Stimulated activated CD4-positive, alpha-beta T cell treated with anti-CD3 and anti-CD28 coated beads, TNF-alpha, amount 100 ng/mL, for 1 hour (primary cell): ENCODE measurements at places on chromosomes 13 and 19.

DNA sequence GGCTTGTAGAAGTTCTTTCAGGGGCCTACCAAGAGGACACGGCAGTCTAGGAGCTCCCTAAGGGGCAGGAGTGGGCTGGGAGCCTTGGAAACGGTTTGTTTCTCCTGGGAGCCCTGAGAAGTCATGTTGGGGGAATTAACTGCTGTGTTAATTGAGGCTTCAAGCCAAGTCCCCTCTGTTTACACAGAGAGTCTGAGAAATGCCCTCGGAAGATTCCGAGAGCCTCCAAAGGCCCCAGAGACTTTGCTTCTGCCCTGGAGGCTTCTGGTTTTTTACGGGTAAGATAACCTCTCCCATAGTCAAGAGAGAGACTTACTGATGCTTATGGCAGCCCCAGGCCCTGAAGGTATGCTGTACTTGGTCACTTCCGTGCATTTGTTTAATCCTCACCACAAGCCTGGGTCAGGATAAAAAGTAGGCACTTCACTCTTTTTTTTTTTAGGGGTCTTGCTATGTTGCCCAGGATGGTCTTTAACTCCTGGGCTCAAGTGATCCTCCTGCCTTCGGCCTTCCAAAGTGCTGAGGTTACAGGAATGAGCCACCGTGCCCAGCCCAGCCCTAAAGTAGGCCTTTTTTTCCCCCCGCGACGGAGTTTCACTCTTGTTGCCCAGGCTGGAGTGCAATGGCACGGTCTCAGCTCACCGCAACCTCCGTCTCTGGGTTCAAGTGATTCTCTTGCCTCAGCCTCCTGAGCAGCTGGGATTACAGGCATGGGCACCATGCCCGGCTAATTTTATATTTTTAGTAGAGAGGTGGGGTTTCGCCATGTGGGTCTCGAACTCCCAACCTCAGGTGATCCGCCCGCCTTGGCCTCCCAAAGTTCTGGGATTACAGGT is 15.2 kb downstream of the IER2 start:
- no peak for DNase-seq

- DNase-seq = no peak
Measured at GRCh38 chr19:47057328-47057727, 8.9 kb upstream of the TMEM160 start.

GRCh38 chr19:42401365-42402303 is 11.5 kb upstream of the CNFN start:
- peak; percentile 45 for DNase-seq

GRCh38 chr19:49570997-49571676 is 9.2 kb downstream of the NOSIP start:
- no peak for DNase-seq

DNA sequence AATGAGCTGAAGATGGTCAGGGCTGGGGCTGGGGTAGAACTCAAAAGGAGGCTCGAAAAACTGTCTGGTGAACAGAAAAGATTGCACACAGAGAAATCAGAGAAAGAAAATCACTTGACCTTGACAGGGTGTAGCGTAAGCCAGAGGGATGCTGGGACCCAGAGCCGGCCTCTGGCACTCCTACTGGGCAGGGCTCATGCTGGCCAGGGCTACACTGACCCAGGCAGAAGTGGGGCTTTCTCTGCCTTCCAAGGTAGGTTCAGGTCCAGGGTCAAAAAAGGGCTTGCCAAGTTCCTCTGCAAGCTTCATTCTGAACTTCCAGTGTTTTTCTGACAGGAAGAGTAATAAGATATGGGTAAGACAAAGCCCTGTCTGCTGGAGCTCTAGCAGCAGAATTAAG is 56.2 kb downstream of the LATS2 start:
- no peak for DNase-seq

DNA sequence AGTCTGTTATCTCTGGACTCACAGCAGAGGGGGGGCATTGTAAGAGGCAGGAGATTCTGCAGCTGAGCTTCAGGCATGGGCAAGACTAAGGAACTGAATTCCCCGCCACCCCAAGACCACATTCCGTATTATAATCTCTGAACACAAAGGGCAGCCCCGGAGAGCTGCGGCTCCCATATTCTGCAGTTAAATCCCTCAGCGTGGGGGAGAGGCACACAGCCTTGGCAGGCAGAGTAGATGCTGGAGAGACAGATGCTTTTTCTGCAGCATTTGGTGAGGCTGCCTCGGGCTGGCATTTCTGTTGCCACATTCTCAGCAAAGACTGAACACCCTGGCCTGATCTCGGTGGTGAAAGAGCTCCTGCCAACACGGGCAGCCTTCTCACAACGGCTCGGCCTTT is 12.9 kb downstream of the CHAF1A start:
- no peak for DNase-seq

- DNase-seq = no peak
Measured at GRCh38 chr13:106372199-106373155, 163.0 kb downstream of the EFNB2 start.

- DNase-seq = no peak
Measured at GRCh38 chr13:101660711-101661110, 208.2 kb downstream of the ITGBL1 start.

- DNase-seq = no peak
Measured at GRCh38 chr19:50475101-50475568, 1.2 kb upstream of the EMC10 start.

- DNase-seq = no peak
Measured at GRCh38 chr19:19628501-19629134, 598 bp upstream of the LPAR2 start.

DNA sequence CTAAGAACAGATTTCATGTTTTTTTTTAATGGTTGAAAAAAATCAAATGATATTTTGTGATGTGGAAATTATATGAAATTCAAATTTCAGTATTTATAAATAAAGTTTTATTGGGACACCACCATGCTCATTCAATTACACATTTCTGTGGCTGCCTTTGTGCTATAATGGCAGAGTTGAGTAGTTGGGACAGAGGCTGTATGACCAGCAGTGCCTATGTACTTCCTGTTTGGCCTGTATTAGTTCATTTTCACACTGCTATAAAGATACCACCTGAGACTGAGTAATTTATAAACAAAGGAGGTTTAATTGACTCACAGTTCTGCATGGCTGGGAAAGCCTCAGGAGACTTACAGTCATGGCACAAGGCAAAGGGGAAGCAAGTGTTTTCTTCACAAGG is 33.6 kb downstream of the AKAP11 start:
- no peak for DNase-seq

GRCh38 chr13:40987606-40988280 is 31.4 kb downstream of the ELF1 start:
- DNase-seq = no peak

DNA sequence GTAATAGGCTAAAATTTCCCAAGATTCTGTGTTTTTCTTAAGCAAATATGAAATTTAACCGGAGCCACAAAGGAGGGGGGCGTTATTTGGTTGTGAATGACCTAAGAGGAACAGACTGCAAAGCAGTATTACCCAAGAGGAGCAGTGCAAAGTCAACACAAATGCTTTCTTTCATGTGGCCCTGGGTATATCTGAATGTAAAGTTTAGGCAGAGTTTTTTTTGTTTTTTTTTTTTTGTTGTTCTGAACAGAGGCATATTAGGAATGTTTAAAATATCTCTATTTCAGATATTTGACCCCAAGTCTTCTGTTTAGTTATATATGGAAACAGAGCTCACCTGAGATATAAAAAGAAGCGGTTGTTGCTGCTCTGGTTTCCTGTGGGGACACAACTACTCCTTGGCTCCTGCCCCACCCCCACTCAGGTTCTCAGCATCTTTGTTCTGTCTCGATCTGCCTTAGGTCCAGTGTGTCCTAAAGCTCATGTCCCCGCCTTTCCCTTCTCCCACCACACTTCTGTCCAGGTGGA is 220.7 kb downstream of the RFC3 start:
- no peak for DNase-seq

- no peak for DNase-seq
Measured at GRCh38 chr19:48069435-48069834, 25.6 kb upstream of the CABP5 start.

- no peak for DNase-seq
Measured at GRCh38 chr13:95893861-95894260, 159.3 kb downstream of the UGGT2 start.

- no peak for DNase-seq
Measured at GRCh38 chr13:18998389-18998788, 183.2 kb downstream of the TUBA3C start.

DNA sequence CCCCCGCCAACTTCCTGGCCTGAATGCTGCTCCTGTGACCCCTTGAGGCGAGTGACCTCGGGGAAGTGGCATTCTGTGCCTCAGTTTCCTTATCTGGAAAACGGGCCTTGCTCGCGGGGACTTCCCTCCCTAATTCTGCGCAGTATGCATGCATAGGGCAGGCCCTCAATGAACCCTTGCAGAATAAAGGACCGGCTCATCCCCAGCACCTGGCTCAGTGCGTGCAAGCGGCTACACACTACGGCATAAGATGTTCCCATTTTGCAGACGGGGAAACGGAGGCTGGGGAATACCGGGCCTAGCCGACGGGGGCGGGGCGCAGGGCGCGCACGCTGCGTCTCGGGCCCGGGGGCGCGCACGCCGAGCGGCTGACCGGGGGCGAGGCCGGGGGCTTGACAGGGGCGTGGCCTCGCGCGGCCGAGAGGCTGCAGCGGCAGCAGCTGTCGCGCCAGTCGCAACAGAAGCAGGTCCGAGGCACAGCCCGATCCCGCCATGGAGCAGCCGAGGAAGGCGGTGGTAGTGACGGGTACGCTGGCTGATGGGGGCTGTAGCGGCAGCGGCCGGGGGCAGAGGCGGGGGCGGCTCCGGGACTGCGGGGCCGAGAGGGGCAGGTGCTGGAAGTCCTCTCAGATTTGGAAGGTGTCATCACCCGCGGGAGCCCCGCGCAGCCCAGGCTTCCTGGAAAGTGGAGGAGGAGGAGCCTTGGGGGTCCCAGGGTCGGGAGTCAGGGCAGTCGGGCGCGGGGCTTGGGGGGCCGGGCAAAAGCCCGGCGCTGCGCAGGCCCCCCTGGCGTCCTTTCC is at the start of gene PGPEP1:
TSS of gene PGPEP1 (plus strand) at position 409 of the 800 bp plus-strand sequence. CDS start at position 493, 84 bp downstream.
- DNase-seq = peak; percentile 38

DNA sequence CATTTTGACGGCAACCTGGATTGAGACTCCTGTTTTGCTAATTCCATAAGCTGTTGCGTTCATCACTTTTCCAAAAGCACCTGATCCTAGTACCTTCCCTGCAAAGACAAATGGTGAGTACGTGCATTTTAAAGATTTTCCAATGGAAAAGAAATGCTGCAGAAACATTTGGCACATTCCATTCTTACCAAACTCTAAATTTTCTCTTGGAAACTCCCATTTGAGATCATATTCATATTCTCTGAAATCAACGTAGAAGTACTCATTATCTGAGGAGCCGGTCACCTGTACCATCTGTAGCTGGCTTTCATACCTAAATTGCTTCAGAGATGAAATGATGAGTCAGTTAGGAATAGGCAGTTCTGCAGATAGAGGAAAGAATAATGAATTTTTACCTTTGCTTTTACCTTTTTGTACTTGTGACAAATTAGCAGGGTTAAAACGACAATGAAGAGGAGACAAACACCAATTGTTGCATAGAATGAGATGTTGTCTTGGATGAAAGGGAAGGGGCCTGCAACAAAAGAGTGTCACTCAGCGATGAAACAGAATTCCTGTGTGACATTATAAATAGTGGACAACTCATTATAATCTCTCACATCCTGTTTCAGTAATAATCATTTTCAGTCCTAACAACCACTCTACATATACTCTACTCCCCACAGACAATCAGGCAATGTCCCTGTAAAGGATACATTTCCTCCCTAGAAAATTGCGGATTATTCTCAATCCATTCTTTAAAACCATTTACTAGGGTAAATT is 45.6 kb upstream of the URAD start:
- no peak for DNase-seq

GRCh38 chr19:45905011-45905410 is 2.6 kb upstream of the MYPOP start:
- DNase-seq = no peak

GRCh38 chr13:91389186-91389585 is 9.2 kb upstream of the GPC5 start:
- no peak for DNase-seq

- DNase-seq = no peak
Measured at GRCh38 chr13:107466326-107467099, 748.8 kb downstream of the LIG4 start.

DNA sequence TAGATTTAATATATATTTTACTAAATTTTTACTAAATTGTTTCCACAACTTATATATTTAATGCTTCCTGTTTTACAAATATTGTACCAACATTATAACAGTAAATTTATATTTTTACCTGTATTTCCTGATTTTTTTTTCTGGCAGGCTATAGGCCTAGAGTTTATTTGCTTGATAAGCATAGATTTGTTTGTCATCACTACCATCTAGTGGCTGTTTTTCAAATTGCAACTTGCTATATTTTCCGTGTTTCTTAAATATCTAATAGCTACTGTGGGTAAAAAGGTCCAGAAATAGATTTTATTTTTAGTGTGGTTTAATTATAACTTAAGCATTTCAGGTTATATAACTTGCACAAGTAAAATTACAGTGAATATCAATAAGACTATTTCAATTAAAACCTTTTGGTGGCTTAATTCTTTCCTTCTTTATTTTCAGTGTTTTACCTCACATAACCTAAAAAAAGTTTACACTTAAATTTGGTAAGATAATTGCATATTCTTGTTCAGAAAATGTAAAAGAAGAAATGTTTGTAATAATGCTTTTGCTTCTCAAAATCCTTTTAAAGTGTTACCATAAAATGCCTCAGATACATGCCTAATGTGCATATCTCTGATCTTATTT is 60.6 kb downstream of the NDFIP2 start:
- DNase-seq = no peak

DNA sequence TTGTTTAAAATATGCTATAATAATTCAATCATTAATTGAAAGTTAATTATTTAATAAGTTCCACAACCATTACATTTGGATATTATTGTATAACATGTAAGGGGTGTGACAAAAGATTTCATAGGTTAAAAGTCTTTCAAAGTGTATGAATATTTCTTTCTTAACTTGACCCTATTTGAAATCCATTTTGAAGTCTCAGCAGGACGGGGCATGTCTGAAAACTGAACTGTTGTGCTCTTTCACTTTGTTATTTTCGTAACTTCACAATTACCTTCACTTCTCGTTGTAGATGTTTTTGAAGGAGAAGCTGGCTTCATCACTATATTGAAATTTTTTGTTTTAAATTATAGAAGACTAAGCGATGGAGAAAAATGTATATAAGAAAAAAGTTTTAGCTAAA is 1775.7 kb downstream of the PCDH9 start:
- DNase-seq = no peak

- no peak for DNase-seq
Measured at GRCh38 chr19:39325778-39326665, 5.4 kb upstream of the LRFN1 start.

DNA sequence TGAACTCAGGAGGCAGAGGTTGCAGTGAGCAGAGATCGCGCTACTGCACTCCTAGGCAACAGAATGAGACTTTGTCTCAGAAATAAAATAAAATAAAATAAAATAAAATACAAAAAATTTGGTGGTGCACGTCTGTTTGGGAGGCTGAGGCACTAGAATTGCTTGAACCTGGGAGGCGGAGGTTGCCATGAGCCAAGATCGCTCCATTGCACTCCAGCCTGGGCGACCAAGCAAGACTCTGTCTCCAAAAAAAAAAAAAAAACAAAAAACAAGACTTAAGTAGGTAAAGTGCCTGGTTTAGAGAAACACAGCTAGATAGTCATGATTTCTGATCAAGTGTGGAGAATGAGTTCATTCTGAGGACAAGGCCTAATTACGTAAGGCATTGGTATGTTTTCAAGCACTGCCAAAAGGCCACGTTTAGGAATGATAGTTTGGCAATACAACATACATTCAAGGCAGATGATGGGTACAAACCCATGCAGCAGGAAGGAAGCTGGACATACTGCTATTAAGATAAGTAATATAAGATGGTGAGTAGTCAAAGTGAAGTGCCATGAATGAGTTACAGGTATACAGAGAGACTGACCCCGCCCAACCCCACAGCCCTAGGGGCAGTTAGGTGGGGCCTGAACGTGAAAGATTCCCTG is 4.8 kb upstream of the UCHL3 start:
- DNase-seq = no peak
